Activated CD8-positive, alpha-beta memory T cell treated with anti-CD3 and anti-CD28 coated beads for 4 hours (primary cell): ENCODE measurements at places on chromosomes 13 and 19.

DNA sequence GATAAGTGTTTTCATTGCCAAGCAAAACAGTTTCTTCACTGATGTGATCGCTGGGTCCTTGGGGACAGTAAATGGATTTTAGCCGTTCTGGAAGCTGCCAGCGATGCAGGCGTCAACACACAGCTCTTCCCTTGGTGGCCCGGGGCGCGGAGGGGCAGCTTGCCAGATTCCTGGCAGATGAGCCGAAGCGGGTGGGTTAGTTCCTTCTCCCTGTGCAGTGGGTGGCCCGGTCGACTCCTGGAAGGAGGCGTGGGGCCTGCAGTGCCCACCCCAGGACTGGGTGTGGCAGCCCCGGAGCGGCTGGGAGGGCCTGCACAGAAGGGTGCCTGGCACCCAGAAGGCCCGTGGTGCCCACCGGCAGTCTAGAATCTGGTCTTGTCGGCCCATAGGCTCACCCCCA is 69.0 kb downstream of the KDM4B start:
- no peak for DNase-seq

DNA sequence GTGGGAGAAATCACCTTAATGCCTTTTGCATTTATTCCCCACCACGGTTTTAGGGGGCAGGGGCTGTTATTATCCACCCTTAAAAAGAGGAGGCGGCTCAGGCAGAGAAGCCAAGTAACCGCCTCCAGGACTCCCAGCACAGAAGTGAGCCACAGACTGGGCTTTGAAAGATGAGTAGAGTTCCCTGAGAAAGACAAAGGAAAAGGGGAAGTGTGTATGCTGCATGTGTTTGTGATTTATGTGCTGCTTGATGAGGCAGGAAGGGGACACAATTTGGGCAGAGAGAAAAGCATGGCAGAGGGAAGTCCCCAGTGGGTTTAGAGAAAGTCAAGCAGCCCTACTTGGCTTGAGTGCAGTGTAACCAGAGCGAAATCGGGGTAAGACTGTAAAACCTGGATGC is 85.0 kb downstream of the DOCK9 start:
- no peak for DNase-seq

DNA sequence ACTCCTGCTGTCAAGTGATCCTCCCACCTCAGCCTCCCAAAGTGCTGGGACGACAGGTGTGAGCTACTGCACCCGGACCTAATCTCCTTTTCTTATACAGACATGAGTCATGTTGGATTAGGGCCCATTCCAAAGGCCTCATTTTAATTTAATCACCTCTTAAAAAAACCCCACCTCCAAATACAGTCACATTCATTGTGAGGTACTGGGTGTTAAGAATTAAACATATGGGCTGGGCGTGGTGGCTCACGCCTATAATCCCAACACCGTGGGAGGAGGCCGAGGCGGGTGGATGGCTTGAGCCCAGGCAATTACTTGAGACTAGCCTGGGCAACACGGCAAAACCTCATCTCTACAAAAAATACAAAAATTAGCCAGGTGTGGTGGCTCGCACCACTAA is 46.6 kb downstream of the PIN1 start:
- no peak for DNase-seq

DNA sequence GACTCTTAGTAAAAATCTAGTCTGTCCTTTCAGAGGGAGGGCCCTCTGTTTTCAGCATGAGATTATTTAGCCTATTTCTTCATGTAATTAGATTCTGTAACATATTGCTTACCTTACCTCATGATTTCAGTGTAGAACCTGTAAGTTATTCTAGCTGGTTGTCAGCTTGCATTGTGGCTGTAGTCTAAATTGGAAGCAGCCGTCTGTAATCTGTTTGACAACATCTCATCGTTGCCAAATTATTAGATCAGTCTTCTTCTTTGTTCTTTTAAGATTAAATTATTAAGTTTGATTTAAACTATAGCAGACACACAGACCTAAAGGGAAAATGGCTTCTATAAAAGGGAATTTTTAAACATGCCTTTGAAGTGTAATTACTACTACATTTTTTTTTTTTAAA is 34.8 kb downstream of the SLAIN1 start:
- no peak for DNase-seq

- no peak for DNase-seq
Observed at GRCh38 chr19:28884786-28885476, 328.0 kb downstream of the UQCRFS1 start.

- no peak for DNase-seq
Observed at GRCh38 chr19:35344511-35345031, 3.1 kb upstream of the FFAR1 start.

GRCh38 chr19:7710616-7711015 is 8.7 kb upstream of the FCER2 start:
- DNase-seq: no peak

GRCh38 chr13:85288698-85289097 is 510.5 kb downstream of the SLITRK6 start:
- no peak for DNase-seq

DNA sequence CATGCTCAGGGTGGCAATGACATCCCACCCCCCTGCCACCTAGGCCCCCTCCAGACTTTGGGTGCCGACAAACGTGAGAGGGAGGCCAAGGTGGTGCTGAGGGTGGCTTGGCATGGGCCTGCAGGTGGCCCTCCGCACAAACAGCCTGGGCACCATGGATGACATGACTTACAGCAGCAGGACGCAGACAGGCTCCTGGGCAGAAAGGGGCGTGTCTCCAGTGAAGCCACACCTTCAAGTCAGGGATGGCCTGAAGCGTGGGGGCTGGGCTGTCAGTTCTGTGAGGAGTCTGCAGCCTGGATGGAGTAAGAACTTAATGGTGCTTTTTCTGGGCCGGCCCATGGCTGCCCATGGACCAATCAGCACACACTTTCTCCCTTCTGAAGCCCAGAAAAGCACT is 25.3 kb downstream of the POMP start:
- no peak for DNase-seq

DNA sequence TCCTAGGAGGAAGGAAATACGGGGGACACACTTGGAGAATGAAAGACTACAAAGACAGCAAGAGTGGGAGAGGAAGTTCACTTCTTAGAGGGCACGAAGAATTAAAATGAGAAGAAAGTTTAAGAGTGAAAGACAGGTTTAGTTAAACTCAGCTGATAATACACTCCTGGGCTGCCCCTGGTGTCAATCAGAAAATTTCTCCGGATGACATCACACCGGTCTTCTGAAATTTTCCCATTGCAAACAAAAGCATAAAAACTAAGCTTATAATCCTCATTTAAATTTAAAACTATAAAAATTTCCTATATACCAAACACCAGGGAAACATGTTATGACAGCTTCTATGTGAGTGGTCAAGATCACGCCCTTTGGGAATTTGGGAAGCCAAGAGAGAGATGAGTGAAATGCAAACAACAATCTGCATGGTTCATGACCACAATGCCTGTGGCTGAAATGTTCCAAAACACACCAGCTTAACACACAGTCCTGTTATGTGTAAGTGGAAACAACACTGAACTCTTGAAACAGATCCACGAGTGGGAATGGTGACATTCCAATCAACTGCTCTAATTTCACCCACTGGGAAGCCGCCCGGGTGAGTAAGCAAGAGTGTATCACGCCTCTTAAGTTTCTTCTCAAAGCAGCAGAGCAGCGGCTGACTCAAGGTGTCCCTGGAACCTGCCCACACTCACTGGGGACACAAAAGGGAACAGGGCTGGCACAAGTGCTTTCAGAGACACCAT is 49.0 kb downstream of the BRD4 start:
- DNase-seq: no peak

DNA sequence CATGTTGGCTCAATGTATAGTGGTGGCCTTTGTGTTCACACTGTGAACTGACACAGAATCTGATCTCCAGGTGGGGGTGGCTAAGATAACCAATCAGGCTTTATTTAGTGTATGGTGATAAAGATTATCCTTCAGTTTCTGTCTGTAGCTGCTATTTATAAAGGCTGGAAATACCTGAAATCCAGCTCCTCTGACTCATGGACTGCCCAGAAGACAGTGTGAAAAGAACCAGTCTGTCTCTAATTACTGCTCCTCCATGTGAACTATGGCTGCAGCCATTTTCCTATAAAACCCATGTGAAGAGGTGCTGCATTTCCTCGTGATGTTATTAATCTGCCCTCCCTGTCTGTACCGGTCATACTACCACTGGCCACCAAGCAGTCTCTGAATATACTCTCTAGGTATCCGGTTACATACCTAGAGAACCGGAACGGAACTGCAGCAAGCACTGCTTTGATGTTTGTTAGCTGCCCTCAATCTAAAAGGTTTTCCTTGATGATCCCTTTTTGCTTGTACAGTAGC is 238.0 kb downstream of the LHFPL6 start:
- DNase-seq: no peak

DNA sequence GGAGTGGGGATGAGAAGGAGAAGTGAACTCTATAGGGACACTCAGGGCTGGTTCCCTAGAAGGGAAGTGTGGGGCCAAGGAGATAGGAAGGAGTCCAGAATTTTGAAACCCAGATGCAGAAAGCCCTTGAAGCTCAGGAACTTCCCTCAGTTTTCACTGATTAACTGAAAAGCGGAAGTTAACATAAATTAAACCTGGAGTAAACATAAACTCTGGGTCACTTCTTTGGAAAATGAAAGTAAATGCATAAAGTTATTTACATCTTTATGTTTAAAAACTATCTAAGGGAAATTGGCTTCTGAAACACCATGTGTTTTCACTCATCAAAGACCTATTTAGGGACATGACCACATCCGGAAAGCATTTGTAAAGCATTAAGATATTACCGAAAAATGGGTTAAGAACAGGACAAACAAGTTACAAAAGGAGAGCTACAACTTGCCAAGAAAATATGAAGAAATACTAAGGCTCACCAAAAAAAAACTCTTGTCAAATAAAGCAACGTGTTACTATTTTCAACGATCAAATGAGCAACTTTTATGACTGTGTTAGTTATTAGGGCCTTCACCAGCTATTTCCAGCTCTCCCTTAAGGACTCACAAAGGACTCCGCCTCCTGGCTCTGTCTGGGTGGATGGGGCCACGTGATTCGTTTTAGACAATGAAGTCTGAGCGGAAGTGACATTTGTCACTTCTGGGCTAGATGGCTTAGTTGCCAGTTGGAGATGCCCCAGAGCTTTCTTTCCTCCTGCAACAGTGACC is 439.1 kb upstream of the ZNF507 start:
- DNase-seq: no peak

DNA sequence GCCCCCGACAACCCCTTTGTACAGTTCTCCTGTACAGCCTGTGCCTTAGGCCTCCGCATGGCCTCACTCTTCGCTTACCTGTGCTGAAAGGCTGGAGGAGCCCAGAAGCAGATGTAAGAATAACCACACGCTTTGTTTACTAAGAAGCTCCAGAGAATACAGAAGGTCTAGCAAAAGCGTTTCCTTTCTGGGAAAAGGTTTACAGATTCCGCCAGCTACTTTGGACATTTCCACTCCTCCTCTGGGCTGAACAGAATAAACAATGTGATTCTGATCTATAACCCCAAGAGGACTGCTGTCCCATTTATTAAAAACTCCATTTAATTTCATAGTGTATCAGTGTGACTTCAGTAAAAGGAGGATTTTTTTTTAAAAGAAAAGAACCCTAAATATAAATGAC is 339.2 kb downstream of the DNAJC15 start:
- no peak for DNase-seq

GRCh38 chr13:113596321-113597200 is 12.0 kb downstream of the TFDP1 start:
- no peak for DNase-seq

- DNase-seq: no peak
Observed at GRCh38 chr13:104473936-104474335, 1407.7 kb upstream of the SLC10A2 start.

DNA sequence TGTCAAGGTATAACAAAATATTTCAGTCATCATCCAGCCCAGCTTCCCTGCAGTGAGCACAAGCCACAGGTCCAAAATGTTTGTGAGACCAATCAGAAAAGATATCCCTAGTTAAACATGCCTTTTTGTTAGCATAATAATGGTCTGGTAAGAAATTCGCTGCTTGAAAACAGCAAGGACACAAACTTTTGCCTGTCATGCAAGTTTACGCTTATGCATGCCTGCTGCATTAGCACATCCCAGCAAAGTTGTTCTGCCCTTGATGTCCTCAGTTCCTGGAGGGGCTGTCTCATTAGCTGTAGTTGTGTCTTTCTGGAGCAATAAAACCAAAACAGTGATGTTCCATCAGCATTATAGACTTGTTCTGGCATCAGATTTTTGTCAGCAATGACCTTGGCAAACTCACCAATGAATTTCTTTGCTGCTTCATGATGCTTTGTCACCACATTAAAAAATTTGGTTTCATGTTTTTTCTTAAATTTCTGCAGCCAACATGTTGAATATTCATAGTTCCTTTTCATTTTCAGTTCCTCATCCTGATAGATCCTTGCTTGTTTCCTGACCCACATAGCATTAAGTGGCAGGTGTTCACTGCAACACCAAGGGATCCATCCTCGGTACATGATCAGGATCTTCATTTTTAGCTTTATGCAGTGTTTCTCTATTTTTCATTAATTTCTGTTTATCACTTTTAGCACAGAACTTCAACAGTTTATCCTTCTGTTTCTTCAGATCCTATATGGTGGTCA is 72.0 kb upstream of the GPR183 start:
- DNase-seq: no peak

- DNase-seq: no peak
Observed at GRCh38 chr13:97224544-97225300, 2.6 kb downstream of the MBNL2 start.

GRCh38 chr19:709965-710571 is 1.3 kb downstream of the PALM start:
- no peak for DNase-seq

- no peak for DNase-seq
Observed at GRCh38 chr13:25335856-25336255, 34.4 kb downstream of the NUP58 start.

DNA sequence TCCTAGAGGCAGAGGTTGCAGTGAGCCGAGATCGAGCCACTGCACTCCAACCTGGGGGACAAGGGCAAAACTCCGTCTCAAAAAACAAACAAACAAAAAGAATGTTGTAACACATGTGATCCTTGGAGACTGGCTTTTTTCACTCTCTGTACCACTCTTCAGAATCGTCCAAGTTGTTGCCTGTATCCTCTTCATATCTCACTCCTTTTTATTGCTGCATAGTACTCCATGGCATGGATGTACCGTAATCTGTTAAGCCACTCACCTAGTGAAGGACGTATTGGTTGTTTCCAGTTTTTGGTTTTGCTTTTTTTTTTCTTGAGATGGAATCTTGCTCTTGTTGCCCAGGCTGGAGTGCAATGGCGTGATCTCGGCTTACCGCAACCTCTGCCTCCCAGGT is 7.0 kb upstream of the CD22 start:
- DNase-seq: no peak

GRCh38 chr13:26743971-26744370 is 16.6 kb downstream of the GPR12 start:
- no peak for DNase-seq

GRCh38 chr13:90534617-90535370 is 812.7 kb upstream of the MIR17HG start:
- DNase-seq: no peak

DNA sequence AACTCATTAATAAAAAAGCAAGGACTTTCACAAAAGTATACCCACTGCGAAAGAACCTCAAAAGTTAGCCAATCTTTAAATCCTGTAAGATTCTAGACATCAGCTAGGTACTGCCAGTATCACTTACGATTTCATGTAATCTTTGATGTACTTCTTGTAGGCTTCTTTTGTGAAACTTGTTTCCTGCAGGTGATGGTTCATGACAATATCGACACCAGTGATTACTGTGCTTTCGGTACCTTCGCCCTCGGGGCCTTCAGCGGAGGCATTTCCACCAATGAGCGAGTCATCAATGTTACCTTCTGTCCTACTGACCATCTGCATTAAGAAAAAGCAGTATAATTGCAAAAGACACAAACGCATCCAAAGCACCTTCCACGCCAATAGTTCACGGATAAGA is 1.1 kb downstream of the TPT1 start:
- DNase-seq: no peak

- DNase-seq: no peak
Observed at GRCh38 chr19:46298479-46299003, 1.7 kb downstream of the HIF3A start.
